OCI-LY7 (cell line): ENCODE measurements at places on chromosomes 1 and 21.

- no peak for DNase-seq
Measured at GRCh38 chr1:216723274-216723780, at the start of gene ESRRG. TSS of gene ESRRG (minus strand) at chr1:216723429. CDS start at chr1:216723299, 130 bp downstream.

DNA sequence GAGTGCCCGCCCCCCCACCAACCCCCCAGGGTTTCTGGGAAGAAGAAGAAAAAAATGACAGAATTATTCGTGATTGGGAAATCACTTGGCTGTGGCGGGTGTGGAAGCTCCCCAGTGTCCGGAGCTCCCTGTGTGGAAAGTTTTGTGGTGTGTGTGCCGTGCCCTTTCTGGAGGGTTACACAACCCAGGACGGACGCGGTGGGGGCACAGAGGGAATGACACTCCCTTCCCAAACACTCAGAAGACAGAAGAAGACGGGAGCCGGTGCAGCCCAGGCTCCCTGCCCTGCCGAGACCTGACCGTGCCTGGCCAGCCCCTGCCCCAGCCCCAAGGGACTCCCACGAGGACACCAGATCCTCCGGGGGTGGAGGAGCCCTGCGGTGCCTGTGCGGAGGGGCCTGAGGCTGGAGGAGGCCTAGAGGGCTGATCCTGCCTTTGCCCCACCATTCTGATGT, 33.0 kb upstream of the ADARB1 start:
- no peak for DNase-seq

DNA sequence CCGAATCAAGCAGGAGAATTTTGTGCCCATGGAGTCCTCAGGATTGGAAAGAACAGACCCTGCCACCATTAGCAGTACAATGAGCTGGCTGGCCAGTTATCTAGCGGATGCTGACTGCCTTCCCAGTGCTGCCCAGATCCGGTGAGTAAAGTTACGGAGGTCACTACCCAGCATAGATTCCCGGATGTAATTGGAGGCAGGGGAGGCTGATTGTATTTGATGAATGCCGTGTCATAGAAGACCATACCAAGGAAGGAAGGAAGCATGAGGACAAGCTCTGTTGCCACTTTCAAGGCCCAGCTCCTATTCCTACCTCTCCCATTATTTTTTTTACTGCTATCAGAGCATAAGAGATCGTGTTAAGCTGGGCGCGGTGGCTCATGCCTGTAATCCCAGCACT, 26.2 kb upstream of the VAMP3 start:
- DNase-seq: no peak

GRCh38 chr1:228307218-228308023, 99.2 kb downstream of the TRIM11 start:
- no peak for DNase-seq

GRCh38 chr1:55965981-55966461, 613.3 kb downstream of the PLPP3 start:
- DNase-seq: no peak

DNA sequence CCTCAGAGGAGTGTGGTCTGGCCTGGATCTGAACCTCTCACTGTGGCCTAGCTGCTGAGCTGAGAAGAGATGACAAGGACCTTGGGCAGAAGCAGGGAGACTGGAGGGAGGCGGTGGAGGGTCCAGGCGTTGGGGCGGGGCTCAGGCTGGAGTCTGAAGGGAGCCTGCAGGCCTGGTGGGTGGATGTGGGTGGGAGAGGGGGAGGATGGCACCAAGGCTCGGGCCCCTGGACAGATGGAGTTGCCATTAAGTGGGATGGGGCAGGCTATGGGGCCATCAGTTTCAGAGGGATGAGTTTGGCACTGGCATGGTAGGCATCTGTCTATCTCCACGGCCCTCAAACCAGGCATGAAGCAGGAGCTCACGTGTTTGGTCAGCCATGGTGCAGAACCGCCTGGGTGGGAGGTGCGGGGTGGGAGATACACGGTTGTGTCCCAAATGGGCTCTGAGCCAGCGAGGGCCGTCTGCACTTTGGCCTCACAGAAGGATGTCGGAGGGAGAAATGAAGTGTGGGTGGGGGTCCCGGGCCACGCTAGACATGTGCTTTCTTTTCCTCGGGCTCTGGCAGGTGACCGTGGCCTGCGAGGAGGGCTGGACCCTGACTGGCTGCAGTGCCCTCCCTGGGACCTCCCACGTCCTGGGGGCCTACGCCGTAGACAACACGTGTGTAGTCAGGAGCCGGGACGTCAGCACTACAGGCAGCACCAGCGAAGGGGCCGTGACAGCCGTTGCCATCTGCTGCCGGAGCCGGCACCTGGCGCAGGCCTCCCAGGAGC, 23.6 kb downstream of the PCSK9 start:
- DNase-seq: no peak

DNA sequence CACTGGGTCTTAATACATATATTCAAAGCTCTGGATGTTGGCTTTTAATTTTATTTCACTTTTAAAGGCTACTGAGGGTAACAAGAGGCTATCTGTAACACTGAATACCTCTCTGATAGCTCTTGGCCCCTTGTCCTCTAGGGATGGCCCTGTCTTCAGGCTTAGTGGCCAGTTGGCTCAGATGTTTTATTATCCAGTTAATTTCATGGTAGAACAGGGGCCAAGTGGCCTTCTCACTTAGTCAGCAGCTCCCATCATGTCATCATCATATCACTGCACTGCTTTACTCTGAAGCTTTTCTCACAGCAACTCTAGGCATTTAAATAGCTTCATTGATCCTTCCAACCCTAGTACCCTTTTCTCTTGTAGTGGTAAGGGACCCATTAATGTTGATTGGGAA, 40.2 kb upstream of the MACF1 start:
- no peak for DNase-seq

- DNase-seq: no peak
Measured at GRCh38 chr1:119740896-119741780, 27.6 kb downstream of the HMGCS2 start.

DNA sequence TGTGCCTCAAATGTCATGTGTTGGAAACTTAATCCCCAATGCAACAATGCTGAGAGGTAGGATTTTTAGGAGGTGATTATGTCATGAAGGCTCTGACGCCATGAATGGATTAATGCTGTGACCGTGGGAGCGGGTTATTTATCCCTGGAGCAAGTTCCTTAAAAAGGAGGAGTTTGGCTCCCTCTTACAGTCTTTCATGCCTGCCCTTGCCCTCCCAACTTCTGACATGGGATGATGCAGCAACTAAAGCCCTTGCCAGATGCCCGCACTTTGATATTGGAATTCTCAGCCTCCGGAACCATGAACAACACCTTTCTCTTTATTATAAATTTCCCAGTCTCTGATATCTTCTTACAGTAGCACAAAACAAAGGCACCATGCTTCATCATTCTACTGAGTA, 685.3 kb upstream of the CHRM3 start:
- DNase-seq: no peak

- no peak for DNase-seq
Measured at GRCh38 chr1:158969166-158969565, 37.8 kb downstream of the PYHIN1 start.

- no peak for DNase-seq
Measured at GRCh38 chr1:16979475-16980327, 719 bp downstream of the MFAP2 start.

GRCh38 chr21:38839328-38840286, 33.9 kb downstream of the ETS2 start:
- DNase-seq: no peak

DNA sequence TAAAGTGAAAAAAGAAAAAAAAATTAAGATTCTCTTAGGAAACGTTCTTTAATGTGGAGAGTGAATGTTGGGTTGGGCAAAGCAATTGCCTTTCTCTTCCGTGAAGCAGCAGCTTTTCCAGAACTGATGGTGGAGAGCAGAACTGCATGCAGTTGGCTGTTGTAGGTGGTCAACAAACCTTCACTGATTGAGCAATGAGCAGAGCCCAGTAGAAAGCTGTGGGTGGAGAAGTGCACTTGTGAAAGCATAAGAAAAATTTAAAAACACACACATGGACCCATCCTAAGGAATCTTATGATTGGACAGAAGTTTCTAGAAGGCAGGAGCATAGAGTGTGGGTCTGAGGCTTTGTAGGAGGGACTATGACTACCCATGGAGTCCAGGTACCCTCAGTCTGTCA, 4.5 kb downstream of the PRELP start:
- no peak for DNase-seq

- DNase-seq: no peak
Measured at GRCh38 chr1:27144049-27144748, 10.7 kb downstream of the SLC9A1 start.

DNA sequence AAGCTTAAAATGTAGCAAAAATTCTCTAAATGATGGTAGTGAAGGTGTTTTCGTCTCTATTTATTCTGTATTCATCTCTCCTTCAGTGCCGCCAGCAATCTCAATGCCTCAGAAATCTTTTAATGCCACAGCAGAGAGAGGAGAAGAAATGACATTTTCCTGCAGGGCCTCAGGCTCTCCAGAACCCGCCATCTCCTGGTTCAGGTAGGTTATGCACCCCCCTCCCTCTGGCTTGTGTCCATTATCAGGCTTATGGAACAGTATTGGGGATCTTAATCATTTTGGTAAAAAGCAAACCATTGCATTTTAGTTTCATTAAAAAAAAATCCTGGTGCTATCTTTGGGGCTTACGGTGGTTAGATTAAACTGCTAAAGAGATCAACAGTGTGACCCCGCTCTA, 326.1 kb downstream of the NCAM2 start:
- DNase-seq: no peak

DNA sequence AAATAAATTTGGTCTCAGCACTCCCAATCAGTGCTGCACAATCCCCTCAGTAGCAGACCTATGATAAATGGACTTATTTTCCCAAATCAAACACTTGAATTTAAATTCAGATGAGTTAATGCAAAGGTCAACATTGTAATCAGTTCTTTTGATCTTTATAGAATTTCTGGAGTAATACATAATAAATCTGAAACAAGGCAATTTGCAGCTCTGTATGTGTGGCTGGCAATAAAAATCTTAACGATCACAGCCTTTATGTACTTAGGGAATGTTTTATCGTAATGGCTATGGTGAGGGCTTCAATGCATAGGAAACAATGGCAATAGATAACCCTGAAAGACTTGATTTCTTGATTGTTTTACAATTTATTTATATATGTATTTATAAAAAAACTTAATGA, 91.4 kb downstream of the GPATCH2 start:
- DNase-seq: no peak

DNA sequence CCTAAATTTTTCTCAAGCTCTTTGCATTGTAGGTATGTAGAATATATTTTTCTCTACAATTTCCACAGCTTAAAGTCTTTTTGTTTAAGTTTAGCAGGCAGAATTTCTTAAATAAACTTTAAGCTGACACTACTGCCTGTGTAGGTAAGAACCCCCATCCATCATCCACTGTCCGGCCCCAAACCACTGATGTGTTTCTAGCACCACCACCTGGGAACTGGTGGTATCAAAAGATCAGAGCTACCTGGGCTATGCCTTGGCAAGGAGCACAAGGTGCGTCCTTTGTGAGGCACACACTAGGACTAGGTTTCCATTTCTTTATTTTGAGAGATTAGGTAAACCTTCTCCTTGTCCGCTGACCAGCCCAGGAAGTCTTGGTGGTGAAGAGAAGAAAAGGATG, 10.5 kb upstream of the LELP1 start:
- peak; percentile 12 for DNase-seq

DNA sequence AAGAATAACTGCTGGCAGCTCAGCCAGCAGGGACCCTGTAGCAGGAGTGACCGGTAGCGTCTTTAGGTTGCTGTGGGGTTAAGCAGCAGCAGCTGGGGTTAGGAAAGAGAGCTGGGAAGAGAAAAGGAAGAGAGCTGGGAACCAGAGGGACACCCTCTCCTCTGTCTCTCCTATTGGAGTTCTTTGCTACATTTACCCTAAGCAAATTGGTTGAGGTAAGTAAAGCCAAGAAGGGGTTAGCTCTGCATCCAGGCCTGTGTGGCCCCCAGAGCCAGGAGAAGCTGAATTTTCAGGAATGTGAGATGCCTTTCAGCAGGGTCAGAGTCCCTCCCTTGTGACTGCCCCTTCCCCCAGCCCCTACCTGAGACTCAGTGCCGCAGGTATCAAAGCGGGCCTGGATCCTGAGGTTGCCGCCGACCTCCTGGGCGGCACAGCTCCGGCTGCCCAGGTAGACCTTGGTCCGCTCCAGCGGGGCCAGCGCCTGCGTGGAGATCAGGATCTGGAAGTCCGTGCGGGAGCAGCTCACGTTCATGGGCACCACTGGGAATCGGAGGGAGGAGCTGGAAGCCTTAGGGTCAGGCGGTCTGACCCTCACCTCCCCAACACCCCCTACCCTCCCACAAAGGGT, 16.4 kb downstream of the CDCP2 start:
- DNase-seq: no peak

DNA sequence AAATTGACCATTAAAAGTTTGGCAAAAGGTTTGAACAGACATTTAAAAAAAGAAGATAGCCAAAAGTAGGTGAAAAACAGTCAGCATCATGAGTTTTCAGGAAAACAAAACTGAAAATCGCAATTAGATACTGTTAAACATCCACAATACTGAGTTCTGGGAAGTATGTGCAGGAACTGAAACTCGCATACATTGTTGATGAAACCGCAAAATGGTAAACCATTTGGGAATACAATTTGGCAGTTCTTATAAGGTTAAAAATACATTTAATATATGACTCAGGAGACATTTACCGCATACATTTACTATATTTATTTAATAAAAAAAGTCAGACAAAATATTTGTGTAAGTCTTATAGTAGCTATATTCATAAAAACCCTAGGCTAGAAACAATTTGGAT, 393.2 kb downstream of the COL11A1 start:
- DNase-seq: no peak

- DNase-seq: peak; percentile 95
Measured at GRCh38 chr1:117654493-117655219, 48.8 kb downstream of the TENT5C start.

DNA sequence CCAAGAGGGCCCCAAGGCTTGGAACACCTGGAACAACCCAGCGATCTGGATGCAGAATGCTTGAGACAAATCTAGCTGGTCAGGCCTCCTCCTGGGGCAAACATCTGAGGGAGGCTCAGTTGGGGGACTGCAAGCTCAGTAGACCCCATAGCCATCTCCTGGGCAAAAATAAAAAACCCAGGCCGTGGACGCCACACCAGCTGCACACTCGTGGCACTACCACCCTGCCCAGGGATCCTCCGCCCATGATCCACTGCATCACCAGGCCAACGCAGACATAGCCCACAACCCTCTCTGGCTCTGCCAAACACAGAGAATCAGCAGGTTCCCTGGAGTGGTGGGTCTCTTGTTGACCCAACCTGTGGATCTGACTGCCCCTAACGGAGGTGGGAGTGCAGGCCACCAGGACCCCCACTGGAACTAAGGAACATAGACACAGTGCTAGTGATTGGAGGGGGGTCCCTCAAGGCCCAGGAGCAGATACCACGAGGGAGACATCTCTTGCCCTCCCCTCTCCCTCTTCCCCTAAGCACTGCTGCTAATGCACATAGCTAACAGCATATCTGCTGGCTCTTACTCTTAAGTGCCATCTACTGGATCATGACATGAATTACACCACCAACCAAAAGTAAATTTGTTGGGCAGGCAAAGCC, 147.2 kb downstream of the CHD1L start:
- peak; percentile 57 for DNase-seq

DNA sequence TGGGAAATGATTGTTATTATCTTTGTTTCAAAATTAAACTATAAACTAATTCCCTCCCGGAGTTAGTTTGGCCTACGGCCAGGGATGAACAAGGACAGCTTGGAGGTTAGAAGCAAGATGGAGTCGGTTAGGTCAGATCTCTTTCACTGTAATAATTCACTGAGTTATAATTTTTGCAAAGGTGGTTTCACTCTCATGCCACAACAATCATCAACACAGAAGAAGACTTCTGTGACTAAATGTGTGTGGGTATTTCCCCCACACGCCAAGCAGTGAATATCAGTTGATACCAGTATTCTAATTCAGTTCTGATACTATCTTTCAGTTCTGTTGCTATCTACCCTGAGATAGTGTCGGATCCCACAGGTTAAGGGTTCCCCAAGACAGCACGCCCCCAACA, 215.1 kb downstream of the S1PR1 start:
- DNase-seq: no peak
